ENCODE measurements at places on chromosomes 3 and 15.

DNA sequence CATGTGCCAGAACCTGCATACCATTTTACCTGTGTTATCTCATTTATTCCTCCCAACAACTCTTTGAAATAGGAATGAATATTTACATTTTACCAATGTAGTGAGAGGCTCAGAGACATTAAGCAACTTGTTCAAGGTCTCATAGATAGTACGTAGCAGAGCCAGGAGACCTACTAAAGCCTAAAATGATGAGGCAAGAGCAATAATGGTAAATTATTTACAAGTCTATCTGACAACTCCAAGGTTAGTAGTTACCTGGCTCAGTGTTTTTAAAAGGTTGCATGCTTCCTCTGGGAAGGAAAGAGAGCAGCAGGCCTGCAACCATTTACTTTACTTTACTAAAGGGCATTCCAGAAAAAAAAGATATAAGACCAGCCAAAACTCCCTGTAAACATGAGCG, 103.0 kb downstream of the CFAP20DC start:
- DNase-seq: no peak

DNA sequence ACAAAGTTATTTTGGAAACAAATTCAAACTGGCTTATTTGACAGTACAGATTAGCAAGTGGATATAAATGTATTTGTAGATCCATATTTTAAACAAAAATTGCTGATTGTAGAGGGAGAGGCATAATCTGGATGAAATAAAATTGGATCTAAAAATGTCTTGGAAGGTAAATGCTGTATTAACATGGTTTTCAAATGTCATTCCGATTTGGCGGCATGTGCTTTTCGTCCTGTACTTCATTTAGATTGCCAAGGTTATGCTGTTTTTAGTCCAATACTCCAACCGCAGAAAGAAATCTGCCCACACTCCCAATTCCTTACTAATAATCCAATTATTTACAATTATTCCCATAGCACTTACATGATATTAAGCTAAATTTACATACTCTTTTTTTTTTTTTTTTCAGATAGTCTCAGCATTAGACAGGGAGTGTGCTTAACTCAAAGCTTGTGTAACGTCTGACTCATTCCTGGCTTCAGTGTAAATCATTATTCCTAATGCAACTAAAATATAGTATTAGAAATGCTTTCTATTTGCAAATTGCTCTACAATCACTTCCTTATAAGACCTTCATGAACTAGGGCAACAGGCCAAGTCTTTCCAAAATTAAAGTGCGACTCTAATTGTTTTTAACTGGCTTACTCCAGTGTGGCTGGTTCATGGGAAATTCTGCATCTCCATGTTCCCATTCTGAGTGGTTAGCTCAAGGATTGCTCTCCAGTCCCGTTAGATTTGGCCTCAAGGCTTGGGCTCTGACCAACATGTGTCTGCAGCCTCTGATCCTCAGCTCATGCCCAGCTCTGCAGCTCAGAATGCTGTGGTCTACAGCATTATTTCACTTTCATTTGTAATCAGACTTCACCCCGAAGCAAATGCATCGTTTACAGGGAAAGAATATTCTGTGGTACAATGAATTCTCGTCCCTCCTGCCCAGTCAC, 103.9 kb downstream of the FBN1 start:
- no peak for DNase-seq

DNA sequence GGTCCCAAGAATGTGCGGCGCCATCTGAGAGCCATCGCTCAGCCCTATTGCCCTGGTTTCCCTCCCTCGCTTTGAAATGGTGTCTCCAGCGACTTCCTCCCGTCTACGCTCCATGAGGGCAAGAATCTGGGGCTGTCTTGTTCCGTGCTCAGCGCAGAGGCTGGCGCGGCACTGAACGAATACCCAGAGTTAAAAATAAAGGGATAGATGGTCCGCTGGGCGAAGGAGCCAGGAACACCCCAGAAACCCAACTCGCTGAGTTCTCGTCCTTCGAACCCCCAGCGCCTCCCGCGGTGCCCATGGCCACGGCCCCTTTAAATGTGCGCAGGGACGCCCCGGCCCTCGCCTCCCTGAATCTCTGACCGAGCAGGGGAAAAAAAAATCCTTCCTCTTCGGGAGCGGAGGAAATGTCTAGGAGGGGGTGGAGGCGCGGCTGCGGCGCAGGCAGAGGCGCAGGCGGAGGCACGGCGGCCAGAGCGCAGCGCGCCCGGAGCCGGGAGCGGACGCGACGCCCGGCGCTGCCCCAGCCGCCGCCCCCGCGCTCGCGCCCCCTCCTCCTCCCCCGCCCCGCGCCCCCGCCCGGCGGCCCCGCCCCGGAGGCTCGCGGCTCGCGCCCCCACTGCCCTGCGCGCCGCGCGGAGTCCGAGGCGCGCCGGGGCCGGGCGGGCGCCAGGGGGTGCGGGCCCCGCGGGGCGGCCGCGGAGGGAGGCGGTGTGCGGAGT, 8.5 kb upstream of the FGD5 start:
- no peak for DNase-seq

- no peak for DNase-seq
Measured at GRCh38 chr3:177928172-177928873, 607.9 kb upstream of the KCNMB2 start.

DNA sequence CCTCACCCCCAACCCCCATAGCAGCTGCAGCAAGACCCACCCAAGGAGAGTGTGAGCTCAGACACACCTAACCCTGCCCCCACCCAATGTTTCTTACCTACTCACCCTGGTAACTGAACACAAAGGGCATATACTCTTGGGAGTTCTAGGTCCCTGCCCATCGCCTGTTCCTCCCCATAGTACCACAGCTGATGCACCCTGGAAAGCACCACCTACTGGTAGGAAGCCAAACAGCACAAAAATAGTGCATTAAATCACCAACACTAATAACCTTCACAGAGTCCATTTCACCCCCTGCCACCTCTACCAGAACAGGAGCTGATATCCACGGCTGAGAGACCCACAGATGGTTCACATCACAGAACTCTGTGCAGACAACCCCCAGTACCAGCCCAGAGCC, 245.2 kb downstream of the EFHB start:
- peak; percentile 0 for DNase-seq

DNA sequence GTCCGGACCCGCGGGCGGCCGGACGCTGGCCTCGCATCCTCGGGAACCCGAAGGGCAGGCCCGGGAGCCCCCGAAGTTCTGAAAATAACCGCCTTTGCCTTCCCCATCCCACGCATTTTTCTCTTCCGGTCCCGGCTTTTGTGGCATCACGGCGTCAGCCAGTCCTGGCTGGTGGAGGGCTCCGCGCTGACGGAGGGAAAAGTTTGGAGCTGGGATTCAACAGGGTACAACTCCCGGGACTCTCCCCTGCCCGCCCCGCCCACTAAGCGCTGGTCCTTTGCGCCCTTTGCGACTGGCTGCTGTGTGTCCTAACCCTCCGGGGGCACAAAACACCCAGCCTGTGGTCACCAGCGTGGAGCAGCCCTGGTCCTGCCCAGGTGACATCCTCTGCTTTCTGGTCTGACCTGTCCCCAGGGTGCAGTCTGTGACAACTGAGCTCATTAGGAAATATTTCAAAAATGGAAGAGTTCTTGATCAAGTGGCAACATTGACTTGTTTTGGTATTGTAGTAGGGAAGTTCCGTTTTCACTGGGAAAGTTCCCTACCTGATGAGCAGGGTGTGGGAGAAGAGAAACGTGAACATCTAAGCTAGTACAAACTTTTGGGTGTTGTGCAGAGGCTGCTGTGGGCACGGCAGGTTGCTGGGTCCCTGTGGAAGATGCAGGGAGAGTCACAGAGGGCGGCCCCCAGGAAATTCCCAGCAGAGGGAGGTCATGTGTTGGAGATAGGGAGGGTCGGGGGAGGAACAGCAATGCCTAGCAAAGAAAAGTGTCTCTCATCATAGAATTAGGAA, 775 bp downstream of the ARNT2 start:
- DNase-seq: no peak

DNA sequence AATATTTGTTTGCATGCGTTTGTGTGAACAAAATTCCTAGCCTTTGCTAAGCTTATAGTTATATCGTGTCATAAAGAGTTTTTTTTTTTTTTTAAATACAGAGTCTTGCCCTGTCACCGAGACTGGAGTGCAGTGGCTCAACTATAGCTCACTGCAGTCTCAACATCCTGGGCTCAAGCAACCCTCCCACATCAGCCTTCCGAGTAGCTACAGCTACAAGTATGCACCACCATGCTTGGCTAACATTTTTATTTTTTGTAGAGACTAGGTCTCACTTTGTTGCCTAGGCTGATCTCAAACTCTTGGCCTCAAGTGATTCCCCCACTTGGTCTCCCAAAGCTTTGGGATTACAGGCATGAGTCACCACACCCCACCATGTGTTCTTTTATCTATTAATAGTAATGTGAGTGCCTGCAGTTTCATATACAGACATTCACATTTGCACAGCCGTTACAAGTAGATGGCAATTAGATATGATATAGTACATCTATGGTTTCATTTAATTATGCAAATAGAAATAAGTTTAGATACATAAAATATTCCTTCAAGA, 848.6 kb downstream of the PDCD6IP start:
- no peak for DNase-seq

DNA sequence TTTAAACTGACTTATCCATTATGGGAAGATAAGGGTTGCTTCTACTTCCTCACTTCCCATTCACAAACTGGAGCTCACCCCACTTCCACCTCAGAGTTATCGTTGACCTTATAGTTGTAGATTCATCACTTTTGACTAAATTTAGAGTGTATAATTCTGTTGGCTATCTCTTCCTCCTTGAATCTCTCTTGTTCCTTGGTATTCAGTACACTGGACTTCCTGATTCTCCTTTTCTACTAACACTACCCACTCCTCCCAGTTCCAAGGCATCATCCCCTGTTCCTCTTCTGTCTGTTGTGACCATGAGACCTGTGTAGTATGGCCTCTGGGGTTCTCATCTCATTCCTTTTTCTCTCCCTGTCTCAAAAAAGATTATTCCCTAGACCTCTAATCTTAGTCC, 5.9 kb upstream of the GPR87 start:
- DNase-seq: no peak

GRCh38 chr3:71744738-71745137, 8.9 kb upstream of the GPR27 start:
- no peak for DNase-seq

Measured in AML-193 (cell line).